Keratinocyte (primary cell): ENCODE measurements at places on chromosomes 6 and 20. TPM values are rescaled to one million over a fixed set of nuclear protein-coding genes. Genes with fewer than 3 reads are reported as not detected.

Gene SYNDIG1
- polyA plus RNA-seq, result 0.37 to 1.7 TPM (median 0.38 TPM) in 3 replicates

DNA sequence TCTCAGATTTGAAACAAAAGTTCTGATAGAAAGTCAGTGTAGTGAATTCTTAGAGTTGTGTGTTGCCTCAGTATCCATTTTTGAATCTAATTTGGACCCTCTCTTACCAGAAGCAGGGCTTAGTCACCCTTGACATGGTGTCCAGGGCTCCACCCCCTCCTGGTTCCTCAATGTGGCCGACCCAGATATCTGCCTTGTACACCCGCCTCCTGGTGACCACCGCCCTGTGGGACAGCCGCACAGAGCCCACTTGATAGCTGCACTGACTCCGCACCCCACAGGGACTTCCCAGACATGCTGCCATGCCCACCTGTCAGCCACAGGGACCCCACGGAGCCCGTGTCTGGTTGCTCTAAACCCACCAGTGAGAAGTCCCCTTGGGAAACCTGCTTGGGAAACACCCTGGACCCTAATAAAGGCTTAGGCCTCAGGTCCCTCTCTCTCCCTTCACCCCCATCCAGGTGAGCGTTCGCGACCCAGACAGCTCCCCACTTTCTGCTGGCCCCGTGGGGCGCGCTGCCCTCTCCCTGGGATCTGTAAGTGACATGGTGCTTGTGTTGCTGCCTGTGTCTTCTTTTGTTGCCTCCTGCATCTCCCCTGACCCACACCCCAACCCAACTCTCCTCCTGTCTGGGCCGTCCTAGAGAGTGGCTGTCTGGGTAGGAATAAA, 47.2 kb upstream of the SYNDIG1 start:
- DNase-seq, result no peak

GRCh38 chr6:116447496-116448011, 13.6 kb upstream of the CALHM6 start:
- no peak for DNase-seq

- no peak for DNase-seq
Measured at GRCh38 chr20:48919882-48920526, 1.5 kb upstream of the ARFGEF2 start.

- DNase-seq, result no peak
Measured at GRCh38 chr6:1251198-1252155, 60.4 kb upstream of the FOXQ1 start.

DNA sequence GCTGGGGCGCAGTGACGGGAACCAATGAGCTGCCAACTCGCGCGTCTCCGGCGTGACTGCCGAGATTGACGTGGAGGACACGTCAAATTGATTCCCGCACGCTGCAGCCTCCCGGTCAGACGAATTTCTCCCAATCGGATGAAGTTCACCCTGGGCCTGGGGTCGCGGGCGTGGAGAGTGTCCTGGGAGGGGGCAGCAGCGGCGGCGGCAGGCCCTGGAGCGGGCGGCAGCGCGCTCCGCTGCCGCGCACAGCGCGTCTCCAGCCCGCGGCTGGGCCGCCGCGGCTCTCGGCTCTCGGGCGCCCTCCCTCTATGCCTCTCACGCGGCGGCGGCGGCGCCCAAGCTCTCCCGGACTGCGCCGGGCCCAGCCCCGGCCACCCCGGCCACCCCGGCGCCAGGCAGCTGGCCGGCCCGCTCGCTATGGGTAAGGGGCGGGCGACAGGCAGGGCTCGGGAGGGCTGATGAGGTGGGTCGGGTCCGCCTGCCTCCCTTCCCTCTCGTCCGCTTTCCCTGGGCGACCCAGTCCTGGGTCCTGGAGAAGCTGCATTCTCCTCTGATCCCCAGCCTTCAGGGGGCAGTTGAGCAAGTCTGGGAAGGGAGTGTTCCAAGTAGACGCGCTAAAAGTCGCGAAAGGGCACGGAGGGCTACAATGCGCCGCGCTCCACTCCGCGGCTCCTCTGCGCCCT, at the start of gene PAX1:
Gene PAX1, plus strand, starts transcription at position 90 of the 686 bp plus-strand sequence. Its CDS starts 49 bp downstream, at position 139.
- DNase-seq, result no peak

GRCh38 chr6:134407791-134408190, 89.9 kb upstream of the SGK1 start:
- no peak for DNase-seq

GRCh38 chr20:46203510-46203837, 85.4 kb downstream of the CD40 start:
- no peak for DNase-seq

Gene RNF217
- 40.4 to 47.3 TPM (median 44.0 TPM) in 3 replicates for polyA plus RNA-seq

- no peak for DNase-seq
Measured at GRCh38 chr6:149967591-149967990, 3.8 kb downstream of the ULBP1 start.

Gene TRIM15
- not detected in 3 replicates for polyA plus RNA-seq

DNA sequence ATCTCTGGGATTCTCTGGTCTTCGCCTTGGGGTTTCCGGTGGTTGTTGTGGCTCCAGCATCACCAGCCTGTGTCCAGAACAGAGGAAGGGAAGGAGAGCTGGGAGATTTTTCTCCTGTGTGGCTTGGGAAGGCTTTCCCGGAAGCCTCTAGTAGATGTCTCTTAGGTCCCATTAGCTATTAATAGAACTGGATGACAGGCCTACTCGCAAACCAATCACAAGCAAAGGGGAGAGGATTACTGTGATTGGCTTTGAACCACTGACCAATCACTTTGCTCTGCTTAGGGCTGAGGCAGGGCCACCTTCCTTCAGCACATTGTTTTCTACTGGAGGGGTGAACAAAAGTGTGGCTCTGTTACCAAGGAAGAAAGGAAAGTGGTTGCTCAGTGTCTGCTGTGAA, 203.4 kb upstream of the SULF2 start:
- no peak for DNase-seq

Gene ZFP64
- 27.9 to 36.1 TPM (median 34.3 TPM) in 3 replicates for polyA plus RNA-seq

Gene MLIP
- 0.53 to 1.1 TPM (median 0.87 TPM) in 3 replicates for polyA plus RNA-seq

Gene EYA4
- 0.01 to 0.05 TPM in 2 of 3 replicates, not detected in the other for polyA plus RNA-seq

Gene CD83
- 2.2 to 3.8 TPM (median 3.4 TPM) in 3 replicates for polyA plus RNA-seq

- no peak for DNase-seq
Measured at GRCh38 chr6:144351379-144352127, 66.4 kb downstream of the UTRN start.

DNA sequence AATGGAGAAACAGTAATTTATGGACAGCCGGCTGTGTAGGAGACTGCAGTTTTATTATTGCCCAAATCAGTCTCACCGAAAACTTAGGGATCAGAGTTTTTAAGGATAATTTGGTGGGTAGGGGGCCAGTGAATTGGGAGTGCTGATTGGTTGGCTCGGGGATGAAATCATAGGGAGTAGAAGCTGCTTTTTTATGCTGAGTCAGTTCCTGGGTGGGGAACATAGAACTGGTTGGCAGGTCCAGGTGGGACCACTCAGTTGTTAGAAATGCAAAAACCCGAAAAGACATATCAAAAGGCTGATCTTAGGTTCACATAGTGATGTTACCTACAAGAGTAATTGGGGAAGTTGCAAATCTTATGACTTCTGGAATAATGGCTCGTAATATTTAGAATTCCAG, 59.3 kb downstream of the DOP1A start:
- DNase-seq, result no peak

DNA sequence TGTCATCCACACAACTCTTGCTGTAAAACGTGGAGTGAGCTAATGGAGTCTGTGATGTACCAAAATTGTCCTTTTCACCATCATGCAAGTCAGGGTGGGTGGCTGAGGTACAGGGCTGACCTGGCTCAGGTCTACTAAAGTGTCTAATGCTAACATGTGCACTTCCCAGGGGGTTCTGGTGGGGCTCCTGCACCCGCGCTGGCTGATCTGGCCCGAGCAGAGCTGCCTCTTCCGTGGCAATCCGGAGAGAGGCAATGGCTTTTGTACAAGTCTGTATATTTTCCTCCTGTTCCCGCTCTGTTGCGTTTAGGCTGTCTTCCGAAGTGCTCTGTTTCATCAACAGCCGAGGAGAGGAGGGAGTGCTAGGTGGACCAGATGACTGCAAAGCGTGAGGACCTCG, 191.8 kb downstream of the HIVEP2 start:
- DNase-seq, result no peak

DNA sequence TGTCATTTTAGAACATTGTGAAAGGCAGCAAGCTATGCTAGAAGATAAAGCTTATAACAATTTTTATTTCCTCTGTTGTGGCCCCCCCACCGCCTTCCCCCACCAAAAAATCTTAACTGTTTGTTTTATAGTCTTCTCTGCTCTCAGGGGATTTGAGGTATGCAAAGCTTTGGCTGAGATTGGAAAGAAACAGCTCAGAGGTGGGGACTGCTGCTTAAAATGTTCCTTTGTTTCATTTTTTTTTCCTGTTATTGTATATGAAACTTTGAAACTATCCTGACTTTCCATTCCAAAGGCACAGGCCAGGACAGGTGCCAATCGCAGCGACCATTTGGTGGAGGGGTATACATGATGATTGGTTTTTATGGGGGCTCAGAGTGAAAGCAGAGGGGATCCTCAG, 114.7 kb upstream of the PHACTR1 start:
- no peak for DNase-seq

Gene SOX4
- polyA plus RNA-seq, result 12.8 to 16.3 TPM (median 14.6 TPM) in 3 replicates

DNA sequence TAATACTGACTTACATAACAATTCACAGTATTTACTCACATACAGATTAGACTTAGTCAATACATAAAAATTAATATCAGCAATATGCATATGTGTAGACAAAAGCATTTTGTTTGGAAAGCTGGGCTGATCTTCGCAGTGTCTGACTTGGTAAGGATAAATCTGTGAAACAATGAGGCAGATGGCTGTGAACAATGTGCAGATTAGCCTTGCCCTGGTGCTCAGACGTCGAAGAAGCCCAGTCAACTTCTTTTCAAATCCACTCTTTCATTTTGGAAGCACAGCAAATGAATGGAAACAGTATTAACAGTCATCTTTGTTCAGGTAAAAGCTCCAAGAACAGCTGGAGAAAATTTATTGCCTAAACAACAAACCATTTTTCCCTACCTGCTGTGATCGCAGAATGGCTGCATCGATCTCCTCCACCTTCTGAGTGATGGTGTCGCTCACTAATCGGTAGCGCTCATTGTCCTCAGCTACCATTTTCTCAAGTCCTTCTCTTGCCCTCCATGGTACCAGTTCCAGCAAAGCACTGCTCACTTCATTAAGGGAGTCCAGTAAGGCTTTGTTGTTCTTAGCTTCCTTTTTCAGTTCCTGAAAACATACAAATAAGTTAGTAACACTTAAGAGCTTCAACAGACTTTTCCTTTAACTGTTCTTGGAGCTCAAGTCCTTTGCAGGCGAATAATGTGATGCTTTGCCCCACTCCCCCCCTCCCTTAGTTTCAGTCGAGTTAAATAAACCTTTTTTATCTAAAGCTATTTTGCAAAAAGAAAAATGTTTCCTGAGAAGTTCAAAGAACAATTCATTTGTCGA, 116.5 kb downstream of the DST start:
- no peak for DNase-seq

Gene SENP6
- 19.8 to 41.1 TPM (median 20.6 TPM) in 3 replicates for polyA plus RNA-seq

DNA sequence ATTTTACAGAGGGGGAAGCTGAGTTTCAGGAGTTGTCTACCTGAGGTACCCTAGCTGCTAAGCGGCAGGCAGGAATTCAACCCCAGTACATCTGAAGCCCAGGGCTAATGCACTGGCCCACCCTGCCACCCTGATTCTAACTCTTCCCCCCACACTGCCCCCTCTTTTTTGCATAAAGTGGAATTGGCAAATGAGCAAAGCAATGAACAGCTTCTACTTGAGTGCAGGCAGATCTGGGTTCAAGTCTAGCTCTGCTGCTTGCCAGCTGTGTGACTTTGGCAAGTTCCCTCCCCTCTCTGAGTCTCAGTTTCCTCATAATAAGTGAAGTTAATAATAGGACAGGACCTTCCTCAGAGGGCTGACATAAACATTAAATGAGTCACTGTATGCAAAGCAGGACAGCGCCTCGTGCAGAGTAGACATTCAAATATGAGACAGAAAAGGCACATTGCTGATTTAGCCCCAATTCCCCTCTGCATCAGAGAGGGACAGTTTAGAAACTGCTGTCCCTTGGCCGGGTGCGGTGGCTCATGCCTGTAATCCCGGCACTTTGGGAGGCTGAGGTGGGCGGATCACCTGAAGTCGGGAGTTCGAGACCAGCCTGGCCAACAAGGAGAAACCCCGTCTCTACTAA, 4.7 kb downstream of the ADA start:
- no peak for DNase-seq

DNA sequence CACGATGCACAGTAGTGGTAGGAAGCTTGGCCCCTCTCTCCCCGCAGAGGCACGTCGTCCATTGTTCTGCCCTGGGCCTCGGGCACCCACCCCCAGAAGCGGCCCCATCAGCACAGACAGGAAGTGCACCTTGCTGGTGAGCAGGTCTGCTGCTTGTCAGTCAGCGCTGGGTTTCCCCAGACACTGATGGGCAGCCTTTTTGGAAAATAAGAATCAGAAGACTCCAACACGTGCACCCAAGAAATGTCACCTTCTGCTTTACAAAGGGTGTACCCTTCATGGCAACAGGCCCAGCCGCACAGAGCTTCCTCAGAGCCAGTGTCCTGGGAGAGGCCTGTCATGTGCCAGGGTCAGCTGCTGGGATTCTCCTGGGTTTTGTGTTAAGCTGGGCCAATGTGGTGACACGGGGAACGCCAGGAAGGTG, 34.7 kb upstream of the IRF4 start:
- DNase-seq, result no peak

GRCh38 chr6:13027207-13027606, 301.1 kb downstream of the TBC1D7 start:
- DNase-seq, result no peak

DNA sequence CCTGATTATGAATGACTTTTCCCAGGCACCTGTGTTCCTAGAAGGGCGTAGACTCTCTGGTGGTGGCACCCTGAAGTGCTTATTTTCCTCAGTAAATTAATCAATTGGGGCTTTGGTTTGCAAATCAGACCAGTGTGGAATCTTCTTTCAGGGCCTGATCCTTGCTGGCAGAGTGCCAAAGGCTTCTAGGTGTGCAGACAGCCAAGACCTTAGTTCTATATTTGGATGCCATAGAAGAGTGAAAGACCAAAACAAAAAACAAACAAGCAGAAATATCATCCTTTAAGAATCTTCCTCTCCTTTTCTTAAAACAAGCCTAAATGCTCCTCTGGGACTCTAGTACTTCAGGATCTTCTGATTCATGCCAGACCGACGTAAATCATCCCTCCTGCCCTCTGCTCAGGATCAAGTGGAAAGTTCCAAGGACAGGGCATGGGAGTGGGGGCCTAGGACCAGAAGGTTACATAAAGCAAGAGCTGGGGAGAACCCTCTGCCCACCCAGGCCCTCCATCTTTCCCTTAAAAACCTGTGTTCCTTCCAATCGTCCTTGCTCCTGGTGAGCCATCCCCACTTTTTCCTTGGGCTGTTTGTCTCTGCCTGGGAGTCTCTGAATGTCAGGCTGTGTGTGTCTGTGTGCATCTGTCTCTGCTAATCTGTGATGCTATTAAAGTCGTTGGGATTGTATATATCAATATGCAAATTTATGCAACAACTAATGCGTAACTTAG, 70.5 kb upstream of the MYLIP start:
- no peak for DNase-seq
